Stimulated activated CD4-positive, alpha-beta T cell treated with anti-CD3 and anti-CD28 coated beads, Interleukin-15, amount 100 ng/mL, for 1 hour (primary cell): ENCODE measurements at places on chromosomes 6 and 20.
A peak's percentile ranks its signal among the peaks of the same experiment; 100 is the strongest.

GRCh38 chr6:90294989-90295853, 1.4 kb downstream of the BACH2 start:
- DNase-seq: peak; percentile 65

GRCh38 chr6:11009353-11009752, 34.8 kb downstream of the ELOVL2 start:
- DNase-seq: no peak

DNA sequence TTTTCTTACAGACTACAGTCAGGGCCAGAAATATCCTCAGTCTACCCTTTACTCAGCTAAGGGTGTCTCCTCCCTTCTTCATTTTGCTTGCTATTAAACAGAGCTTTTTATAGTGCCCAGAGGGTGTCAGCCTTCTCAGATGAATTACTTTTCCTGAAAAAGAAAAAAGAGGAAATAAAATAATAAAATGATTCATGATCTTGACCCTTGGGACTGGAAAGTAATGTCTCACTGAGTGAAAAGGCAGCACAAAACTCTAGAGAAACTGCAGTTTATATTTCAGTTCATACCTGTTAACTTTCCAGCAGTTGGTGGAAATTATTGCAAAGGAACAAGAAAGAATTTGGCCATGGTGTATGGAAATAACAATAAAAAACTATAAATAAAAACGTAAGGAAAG, 170.6 kb downstream of the IBTK start:
- DNase-seq: no peak

DNA sequence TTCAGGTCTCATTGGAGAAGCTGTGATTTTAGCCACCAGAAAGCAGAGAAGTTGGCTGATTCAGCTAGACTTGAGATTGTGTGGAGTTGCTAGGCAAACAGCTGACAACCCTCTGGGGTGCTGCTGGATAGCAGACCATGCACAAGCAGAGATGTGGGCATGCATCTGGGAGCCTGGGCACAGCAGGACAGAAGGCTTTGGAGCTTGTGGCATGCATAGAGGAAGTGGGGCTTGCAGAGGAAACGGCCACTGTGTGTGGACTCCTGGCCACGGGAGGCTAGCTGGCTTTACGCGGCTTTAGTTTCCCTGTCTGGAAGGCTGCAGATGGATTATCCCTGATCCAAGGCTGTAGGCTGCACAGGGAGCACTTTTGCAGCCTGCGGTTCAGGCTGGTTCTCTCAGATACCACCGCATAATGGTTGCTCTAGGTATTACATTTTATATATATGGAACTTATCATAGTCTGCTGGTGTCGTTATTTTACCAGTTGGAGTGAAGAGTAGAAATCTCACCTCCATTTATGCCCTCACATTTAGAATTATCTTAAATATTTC, 10.4 kb downstream of the ZNF831 start:
- no peak for DNase-seq

- no peak for DNase-seq
These were observed 103.5 kb downstream of the LAMP5 start for GRCh38 chr20:9617940-9618339.

DNA sequence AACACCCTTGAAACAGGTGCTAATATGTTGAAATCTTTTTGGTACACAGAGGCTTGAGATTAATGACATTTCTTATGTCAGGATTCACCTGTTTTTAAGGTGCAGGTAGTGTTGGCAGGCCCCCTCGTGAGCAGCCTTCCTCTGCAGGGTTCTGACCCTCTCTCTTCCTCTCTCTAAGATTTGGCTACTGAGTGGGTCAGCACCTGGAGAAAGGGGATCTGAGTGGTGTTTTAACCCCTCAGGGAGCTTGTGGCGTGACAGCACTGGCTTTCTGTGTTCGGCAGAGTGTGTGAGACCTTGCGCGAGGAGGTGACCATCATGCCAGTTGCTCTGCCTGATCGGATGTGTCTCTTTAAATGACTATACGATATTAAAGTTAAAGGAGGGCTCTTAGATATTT, 37.1 kb downstream of the HIVEP1 start:
- DNase-seq: no peak

DNA sequence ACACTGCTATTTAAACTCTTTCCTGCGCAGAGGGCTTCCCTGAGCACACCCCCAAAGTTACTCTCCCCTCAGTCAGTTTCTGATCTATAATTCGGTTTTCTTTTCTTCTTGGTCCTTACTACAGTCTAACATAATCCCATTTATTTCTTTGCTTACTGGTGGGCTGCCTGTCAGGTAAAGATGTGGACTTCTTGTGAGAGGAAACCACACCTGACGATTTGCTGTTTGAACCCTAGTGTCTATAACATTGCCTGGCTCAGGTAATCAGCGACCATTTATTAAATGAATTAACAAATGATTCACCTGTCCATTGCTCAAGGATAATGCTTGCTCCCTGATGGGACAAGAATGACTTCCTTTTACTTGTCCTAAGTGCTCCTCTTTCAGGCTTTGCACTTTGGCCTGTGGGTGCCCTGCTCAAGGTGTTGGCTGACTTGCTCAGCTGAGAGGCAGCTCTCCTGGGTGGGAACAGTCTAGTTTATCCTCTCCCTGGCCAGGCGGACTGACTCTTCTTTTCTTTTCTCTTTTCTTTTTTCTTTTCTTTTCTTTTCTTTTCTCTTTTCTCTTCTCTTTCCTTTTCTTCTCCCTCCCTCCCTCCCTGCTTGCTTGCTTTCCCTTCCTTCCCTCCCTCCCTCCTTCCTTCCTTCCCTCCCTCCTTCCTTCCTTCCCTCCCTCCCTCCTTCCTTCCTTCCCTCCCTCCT, 233.1 kb downstream of the BCAS1 start:
- no peak for DNase-seq

- no peak for DNase-seq
These were observed 21.7 kb upstream of the RFPL4B start for GRCh38 chr6:112325444-112325843.

GRCh38 chr6:121865811-121866210, 430.4 kb downstream of the GJA1 start:
- DNase-seq: no peak

DNA sequence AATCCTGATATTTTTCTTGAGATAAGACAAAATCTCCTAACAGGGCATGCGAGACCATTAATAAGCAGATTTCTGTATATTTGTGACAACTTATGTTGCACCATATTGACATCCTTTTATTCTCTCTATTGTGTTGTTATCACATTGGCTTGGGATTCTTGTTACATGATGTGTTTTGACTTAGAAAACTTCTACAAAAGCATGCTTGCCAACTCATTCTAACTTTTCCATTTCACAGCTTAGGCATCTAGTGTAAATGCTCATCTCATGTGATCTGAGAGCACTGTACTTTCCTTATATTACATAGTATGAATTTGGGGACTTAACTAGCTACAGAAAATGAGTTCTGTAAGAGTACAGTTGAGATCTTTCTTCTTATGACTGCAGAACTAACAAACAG, 1040.7 kb upstream of the ADGRB3 start:
- no peak for DNase-seq

DNA sequence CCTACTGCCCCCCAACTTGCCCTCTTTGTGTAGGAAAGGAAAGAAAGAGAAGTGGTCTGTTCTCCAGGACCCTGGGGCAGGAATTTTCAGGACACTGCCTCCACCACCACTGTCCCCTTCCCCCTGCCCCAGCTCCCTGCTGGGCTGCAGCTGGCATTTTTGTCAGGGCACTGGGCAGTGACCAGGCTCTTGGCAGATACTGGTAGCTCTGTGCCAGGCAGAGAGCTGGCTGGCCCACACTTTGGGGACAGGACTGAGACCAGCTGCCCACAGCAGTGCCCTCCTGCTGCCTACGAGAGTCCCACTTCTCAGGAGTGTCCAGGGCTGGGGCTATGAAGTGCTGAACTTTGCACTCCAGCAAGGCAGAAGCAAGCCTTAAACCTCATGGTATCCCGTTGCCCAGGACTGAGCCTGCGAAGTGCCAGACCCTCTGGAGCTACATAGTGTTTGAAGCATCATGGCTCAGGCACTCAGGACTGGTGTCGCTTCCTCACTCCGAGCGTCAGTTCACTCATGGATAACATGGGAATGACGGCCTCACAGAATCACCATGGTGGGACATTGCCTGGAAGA, 19.3 kb downstream of the SLC13A3 start:
- no peak for DNase-seq

GRCh38 chr6:109449064-109449794, 6.3 kb downstream of the MICAL1 start:
- no peak for DNase-seq

DNA sequence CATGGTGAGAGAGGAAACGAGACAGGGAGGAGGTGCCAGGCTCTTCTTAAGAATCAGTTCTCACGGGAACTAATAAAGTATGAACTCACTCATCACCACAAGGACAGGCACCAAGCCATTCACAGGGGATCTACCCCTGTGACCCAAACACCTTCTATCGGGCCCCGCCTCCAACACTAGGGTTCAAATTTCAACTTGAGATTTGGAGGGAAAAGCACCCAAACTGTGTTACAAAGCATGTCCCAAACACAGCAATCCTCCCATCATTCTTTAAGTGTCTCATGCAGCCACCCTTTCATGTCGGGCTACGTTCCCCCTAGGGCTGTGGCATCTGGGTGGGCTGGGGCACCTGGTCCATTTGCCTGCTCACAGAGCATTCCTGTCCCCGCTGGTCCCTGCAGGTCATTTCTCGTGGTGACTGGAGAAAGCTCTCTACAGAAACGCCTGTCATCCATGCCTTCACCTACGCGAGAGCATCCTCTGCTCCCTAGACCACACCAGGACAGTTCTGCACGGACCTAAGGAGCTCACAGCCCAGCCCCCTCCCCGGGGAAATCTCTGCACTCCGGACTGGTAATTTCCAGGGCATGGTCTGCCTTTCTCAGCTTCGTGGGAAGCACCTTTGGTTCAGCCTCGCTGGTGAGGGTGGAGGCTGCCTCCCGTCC, 79.6 kb downstream of the TTLL2 start:
- DNase-seq: no peak

GRCh38 chr6:30883685-30884520, at the start of gene DDR1:
DDR1 (plus strand) TSS chr6:30884519; CDS start chr6:30888730, 4,211 bp downstream.
- DNase-seq: no peak

- no peak for DNase-seq
These were observed 165.8 kb upstream of the SALL4 start for GRCh38 chr20:51968151-51968550.

- no peak for DNase-seq
These were observed 378.7 kb upstream of the SOX4 start for GRCh38 chr6:21214738-21215448.

DNA sequence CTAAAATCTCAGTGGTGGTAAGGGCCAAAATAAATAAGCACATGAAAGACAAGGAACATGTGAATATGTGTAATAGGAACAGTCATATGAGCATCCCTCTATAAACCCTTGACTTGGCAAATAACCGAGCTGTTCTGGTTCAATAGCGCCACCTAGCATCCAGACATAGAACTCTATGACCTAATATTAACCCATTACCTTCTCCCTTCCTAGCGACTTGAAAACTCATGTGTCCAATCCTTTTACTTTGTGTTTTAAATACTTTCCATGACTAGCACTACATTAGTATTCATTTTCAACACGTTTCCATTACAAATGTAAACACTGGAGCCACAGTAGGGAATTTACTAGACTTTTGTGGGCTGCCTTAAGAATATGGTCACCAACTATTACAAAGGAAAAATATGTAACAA, 279.7 kb downstream of the UST start:
- DNase-seq: no peak

DNA sequence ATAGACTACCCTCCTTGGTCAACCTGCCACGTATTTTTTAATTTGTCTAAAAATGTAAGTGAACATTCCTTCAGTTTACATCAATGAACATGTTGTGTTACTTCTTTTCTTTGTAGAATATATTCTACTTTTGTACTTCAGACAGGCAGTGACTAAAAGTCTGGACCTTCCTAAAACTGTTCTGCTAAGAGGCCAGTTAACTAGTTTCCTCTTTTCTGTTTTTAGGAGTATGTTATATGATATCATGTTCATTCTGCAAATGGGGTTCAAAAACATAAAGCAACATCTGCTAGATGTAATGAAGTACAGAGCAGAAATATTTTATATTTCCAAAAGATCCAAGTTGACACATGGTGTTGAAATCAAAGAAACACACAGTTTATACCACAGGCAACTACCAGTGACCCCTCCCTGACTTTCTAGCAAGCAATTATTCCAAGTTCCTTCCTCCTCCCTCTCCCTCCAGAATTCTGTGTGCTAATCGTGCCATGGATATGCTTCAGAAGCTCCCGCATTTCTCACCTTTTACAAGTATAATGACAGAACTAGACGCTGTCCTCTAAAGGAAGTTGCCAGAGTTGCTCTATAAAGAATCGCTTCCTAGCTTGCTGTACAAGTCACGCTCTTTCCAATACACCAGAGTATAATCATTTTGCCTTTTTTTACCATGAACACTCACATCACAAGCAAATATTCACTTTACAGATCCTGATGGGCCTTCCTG, 64.7 kb downstream of the ARHGAP18 start:
- no peak for DNase-seq

DNA sequence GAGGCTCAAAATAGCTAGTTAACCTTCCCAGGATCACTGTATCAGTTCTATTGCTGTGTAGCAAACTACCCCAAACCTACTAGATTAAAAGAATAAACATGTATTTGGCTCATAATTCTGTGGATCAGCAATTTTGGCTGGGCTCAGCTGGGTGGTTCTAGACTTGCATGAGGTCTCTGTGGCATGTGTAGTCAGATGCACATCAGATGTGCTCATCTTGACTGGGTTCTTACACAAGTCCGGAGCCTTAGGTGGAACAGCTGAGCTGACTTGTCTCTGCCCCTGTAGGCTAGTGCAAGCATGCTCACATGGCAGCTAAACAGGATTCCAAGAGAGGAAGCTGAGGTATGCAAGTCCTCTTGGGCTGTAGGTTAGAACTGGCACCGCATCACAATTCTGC, 173.2 kb upstream of the PRND start:
- DNase-seq: no peak

GRCh38 chr20:60627751-60628565, 624.1 kb upstream of the CDH4 start:
- DNase-seq: no peak

GRCh38 chr6:131005439-131006016, 57.5 kb downstream of the EPB41L2 start:
- no peak for DNase-seq

GRCh38 chr20:10591946-10592521, 81.8 kb downstream of the JAG1 start:
- no peak for DNase-seq

- no peak for DNase-seq
These were observed 590 bp downstream of the RNF217 start for GRCh38 chr6:124962639-124963415.

DNA sequence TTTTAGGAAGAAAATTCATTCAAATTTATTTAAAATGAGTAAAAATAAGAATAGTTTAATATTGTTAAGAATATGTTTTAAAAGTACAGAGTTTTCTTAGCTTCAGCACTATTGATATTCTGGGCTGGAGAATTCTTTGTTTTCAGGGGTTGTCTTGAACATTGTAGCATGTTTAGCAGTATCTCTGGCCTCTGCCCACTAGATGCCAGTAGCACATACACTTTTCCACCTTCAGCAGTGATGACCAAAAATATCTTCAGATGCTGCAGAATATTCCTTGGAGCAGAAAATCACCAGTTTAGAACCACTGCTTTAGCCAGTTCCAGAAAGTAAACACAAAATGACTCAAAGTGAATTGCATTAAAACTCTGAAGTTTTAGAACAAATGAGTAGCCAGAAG, 19.4 kb upstream of the SDHAF4 start:
- DNase-seq: no peak
